NCI-H187 treated with DMSO at 0.1 percent for 48 hours (cell line): ENCODE measurements at places on chromosomes 4 and X.
A peak's percentile ranks its signal among the peaks of the same experiment; 100 is the strongest.

DNA sequence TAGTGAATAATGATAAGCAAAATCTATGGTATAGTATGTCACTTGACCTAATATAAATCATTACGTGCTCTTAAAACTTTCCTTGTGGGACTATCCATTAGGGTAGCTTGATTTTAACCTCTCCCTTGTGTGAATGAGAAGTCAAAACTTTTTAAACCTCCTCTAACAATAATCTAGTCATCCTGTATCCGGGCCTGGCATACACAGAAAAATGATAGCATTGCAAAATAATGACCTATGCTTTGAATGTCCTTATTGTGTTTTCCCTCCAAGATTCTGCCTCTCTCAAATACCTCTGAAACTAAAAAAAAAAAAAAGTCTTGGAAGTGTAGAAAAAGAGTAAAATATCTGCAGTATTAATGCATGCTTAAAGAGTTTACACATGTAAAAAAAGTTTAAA, 250.0 kb upstream of the NDST3 start:
- no peak for DNase-seq

GRCh38 chr4:7552466-7552865, 117.7 kb upstream of the PSAPL1 start:
- no peak for DNase-seq

DNA sequence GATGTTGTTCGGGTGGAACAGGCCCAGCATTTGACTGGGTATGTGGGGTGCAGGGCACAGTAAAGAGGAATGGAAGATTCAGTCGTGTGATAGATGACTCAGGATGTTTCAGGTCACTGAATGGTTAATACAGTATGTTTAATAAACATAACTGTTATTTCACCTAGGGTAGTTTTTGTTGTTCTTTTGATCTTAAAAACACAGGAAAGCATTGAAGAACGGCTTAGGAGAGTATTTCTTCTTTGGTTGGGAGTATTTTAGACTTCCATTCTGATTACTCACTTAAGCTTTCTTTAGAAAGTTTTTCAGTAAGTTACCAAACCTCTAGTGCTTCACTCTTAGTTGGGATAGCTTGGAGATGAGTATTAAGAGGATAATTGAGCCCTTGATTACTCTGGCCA, 62.3 kb downstream of the STAG2 start:
- no peak for DNase-seq

DNA sequence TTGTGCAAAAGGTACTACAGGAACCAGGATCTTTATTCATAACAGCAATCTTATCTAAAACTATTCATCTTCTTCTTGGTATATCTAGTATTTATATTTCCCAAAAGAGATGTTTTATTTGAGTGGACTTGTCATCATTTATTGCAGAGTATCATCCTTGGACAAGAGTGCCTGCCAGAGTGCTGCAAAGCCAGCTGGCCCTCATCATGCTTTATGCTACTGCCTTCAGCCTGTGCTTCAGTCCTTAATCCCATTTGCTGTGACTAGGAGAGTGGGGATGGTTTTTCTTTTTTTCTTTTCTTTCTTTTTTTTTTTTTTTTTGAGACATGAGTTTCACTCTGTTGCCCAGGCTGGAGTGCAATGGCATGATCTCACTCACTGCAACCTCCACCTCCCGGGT, 33.5 kb upstream of the ELF2 start:
- no peak for DNase-seq

DNA sequence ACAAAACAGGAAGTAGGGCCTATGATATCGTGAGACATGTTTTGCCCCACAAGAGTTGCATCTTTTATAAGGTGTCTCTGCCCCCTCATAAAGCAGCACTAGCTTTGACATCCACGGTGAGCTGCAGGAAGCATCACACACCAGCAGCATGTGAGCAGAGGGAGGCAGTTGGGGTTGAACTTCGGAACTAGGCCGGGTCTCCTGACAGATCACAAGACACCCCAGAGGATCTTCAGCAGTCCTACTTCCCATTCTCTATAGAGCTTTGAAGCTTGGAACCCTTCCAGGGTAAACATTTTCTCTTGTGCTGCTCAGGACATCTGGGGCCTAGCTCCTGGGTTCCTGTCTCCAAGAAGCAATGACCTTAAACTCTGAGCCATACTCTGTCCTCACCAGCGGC, 27.5 kb downstream of the YY2 start:
- no peak for DNase-seq

- DNase-seq = no peak
These were observed 74.4 kb upstream of the DYNLT3 start for GRCh38 chrX:37921758-37922157.

DNA sequence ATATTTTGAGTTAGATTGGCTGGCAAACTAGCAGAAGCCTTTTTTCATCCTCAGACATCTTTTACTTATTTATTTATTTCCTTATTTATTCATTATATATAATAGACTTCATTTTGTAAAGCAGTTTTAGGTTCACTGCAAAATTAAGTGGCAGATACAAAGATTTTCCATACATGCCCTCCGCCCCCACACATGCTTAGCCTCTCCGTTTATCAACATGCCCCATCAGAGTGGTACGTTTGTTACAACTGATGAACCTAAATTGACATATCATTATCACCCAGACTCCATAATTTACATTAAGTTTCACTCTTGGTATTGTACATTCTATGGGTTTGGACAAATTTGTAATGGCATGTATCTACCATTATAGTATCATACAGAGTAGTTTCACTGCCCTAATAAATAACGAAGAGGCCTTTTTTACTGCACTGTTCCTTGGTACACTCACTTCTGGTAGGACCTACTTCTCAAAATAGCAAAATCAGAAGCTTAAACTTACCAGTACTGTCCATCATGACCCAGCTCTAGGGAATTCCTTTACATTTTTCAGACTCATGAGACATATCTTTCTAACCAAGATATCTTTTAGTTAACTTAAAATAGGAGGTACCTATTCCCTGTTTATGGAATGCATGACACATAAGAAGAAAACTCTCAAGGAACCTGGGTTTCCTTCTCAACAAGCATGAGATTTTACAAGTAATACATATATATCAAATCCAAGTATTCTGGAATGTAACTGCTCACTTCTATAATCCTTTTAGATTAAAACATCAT, 4.8 kb upstream of the TMPRSS11B start:
- no peak for DNase-seq

DNA sequence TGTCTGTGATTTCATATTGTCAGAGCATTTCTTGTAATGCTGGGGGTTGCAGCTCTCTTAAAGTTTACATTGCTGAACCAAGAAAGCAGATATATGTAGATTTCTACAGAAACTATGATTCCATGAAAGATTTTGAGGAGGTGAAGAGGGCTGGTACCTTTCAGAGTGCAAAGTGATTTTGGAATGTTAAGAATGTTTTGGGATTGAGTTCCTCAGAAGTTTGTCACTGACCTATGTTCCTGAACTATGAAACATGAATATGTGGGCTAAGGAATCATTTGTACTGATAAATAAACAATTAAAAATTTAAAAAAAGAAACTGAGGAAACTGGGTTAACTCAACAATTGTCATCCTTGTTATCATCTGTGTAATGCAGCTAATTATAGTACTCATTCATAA, 12.3 kb upstream of the CHIC2 start:
- DNase-seq = no peak

- DNase-seq = no peak
These were observed 46.5 kb downstream of the TMA16 start for GRCh38 chr4:163540977-163541376.

DNA sequence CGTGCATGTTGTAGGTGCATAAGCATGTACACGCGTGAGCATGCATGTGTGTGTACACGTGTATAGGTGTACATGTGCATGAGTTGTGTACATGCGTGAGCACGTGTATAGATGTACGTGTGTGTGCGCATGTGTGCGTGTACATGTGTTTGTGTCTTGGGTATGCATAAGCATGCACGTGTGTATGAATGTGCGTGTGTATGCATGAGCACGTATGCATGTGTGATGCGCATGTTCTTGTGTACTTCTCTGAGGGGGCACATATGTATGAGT, 9.0 kb downstream of the NAT8L start:
- no peak for DNase-seq

- DNase-seq = no peak
These were observed 14.6 kb downstream of the GRXCR1 start for GRCh38 chr4:42906891-42907759.

GRCh38 chrX:42442745-42443144, 335.2 kb downstream of the PPP1R2C start:
- no peak for DNase-seq

GRCh38 chrX:133847340-133847994, 137.9 kb downstream of the GPC3 start:
- no peak for DNase-seq

DNA sequence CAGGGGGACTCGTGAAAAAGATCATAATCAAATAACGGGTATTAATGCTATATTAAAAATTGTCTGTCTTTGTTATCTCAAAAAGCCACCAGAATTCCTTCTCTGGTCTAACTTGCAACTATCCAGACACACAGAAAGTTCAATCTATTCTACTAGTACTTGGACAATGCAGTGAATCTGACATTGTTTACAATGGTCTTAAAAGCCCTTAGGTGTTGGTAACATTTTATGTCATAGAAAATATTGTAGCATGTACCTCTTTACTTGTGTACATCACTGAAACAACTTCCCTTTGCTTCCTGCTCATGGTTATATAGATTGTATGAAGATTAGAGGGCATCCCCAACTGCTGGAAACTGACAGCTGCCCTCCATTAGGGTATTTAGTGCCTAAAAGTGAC, 71.1 kb upstream of the PPP3CA start:
- DNase-seq = no peak

- peak; percentile 33 for DNase-seq
These were observed 46.0 kb downstream of the ATP8A1 start for GRCh38 chr4:42610941-42611340.

GRCh38 chr4:169604131-169604900, 8.1 kb downstream of the NEK1 start:
- DNase-seq = no peak

- DNase-seq = no peak
These were observed 13.6 kb downstream of the TSPAN6 start for GRCh38 chrX:100623001-100623400.

GRCh38 chrX:73268463-73268862, 53.8 kb upstream of the NAP1L2 start:
- DNase-seq = no peak

- DNase-seq = no peak
These were observed 139.7 kb downstream of the COL25A1 start for GRCh38 chr4:109162759-109163158.

- no peak for DNase-seq
These were observed 36.7 kb downstream of the CHRDL1 start for GRCh38 chrX:110758781-110759422.

DNA sequence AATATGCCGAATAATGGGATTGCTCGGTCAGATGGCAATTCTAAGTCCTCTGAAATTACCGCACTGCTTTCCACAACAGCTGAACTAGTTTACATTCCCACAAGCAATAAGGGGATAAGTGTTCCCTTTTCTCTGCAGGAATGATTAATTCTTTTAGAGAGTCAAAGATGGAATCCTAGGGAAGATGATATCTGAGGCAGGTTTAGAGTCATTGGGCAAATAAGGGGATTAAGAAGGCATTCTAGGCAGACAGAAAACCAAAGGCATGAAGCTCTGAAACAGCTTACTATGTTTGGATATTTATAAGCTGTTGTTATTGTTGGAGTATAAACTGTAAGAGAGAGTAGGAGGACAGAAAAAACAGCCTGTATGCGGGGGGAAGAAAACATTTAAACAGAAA, 85.7 kb downstream of the TET2 start:
- DNase-seq = no peak

DNA sequence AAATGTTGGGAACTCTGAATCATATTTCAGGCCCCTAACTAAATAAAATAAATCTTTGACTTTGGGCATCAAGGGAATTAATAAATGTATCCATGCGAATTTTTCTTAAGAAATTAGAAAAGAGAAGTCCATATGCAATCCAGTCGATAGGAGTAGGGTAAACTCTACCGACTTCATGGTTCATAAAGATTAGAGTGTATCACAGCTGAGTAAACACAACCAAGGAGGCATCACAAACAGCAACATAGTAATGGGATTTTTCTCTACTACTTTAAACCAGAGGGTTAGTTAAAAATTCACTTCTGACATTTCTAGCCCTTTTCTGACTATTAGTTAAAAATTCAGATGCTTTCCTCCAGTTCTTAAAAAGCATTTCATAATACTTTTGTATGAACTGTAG, 19.9 kb downstream of the SEPTIN11 start:
- peak; percentile 43 for DNase-seq

GRCh38 chr4:168503652-168504362, 7.0 kb downstream of the PALLD start:
- DNase-seq = no peak

GRCh38 chr4:31390849-31391248, 670.7 kb downstream of the PCDH7 start:
- no peak for DNase-seq

DNA sequence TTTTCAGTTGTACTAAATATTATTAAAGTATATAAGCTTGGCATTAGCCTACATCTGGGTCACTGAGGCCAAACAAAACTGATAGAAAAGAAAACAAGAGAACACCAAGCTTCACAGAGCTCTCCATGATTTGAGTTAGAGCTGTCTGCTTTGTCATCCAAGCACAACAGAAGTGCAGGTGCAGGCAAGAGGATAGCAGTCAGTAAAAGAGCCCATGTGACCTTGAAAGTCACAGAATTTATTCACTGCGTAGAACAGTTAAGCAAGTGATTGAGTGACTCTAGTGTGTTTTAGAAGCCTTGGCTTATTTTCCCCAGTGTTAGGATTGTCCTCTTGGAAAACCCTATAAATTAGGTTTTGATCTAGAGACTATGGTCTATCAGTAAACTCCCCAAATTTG, 49.4 kb upstream of the PRDM5 start:
- no peak for DNase-seq

GRCh38 chr4:85482010-85482738, 7.2 kb downstream of the ARHGAP24 start:
- DNase-seq = no peak

- DNase-seq = no peak
These were observed 40.7 kb downstream of the MTTP start for GRCh38 chr4:99615170-99615820.

GRCh38 chrX:143853488-143853887, 30.4 kb upstream of the UBE2NL start:
- no peak for DNase-seq

GRCh38 chr4:42133006-42133405, 19.4 kb downstream of the BEND4 start:
- DNase-seq = no peak
